ENCODE measurements at places on chromosomes 7 and 10.

- no peak for DNase-seq
These were observed 1.5 kb downstream of the TRAPPC14 start for GRCh38 chr7:100157069-100157333.

GRCh38 chr10:677038-677437, 12.4 kb downstream of the DIP2C start:
- no peak for DNase-seq

GRCh38 chr10:119020627-119020946, 8.9 kb upstream of the NANOS1 start:
- no peak for DNase-seq

GRCh38 chr7:82446897-82447296, 3.3 kb upstream of the CACNA2D1 start:
- DNase-seq: no peak

DNA sequence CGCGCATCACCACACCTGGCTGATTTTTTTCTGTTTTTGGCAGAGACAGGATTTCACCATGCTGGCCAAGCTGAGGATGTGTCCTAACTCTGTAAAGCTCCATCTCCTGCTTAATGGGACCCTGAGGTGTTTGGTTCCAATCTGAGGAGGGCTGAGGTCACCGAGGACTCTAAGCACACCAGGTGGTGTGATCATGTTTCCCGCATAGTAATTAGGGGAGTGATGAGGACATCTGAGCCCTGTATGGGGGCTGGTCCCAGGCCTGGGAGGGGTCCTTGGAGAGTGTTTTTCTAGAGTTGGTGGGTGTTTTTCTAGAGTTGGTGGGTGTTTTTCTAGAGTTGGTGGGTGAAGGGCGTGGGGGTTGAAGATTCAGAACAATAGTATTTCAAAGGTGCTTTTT, 3.0 kb upstream of the ABHD11 start:
- no peak for DNase-seq

GRCh38 chr7:12805957-12806356, 118.5 kb downstream of the ARL4A start:
- DNase-seq: peak; percentile 83

DNA sequence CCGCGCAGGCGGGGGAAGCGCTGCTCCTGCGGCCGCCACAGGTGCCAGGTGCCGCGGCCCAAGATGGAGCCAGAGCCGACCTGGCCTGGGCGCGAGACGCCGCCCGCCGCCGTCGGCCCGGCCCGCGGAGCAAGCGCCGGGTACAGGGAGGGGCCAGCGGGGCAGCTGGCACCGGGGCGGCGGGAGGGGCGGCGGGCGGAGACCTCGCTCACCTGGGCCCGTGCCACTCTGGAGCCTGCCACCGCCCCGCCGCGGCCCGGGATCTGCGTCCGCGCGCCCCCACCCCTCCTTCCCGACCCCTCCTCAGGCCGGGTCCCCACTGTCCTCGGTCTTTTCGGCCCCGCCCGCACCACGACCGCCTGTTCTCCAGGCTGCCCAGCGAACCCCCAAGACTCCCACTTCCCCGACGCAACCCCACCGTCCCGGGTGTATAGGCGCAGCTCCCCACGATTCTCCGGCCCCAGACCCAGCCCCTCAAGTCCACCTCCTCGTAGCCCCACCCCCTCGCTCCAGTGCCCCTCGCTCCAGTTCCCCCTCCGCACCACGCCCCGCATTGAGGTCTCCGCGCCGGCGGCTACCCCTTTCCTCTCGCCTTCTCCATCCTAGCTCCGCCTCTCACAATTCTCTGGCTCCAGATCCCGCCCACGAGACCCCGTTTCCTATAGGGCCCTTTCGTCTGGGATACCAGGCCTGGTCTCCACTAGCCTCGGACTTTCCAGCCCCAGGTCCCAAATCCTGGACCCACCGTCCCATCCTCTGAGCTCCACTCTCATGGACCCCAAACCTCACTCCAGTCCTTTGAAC, at the start of gene GPRIN2:
GPRIN2 (minus strand) TSS at position 144 of the 804 bp plus-strand sequence. CDS start 5,922 bp downstream, outside the sequence.
- DNase-seq: no peak

GRCh38 chr7:81769891-81770727, at the start of gene HGF:
Gene HGF, minus strand, starts transcription at chr7:81770047. Its CDS starts 76 bp downstream, at chr7:81769971.
- peak; percentile 28 for DNase-seq

- DNase-seq: no peak
These were observed 44.1 kb downstream of the SGMS1 start for GRCh38 chr10:50579491-50580261.

GRCh38 chr10:127702271-127702670, 34.7 kb upstream of the FOXI2 start:
- DNase-seq: no peak

GRCh38 chr10:20369863-20370736, 527.0 kb downstream of the NEBL start:
- DNase-seq: no peak

- DNase-seq: no peak
These were observed 938.7 kb upstream of the PHF14 start for GRCh38 chr7:10034843-10035556.

DNA sequence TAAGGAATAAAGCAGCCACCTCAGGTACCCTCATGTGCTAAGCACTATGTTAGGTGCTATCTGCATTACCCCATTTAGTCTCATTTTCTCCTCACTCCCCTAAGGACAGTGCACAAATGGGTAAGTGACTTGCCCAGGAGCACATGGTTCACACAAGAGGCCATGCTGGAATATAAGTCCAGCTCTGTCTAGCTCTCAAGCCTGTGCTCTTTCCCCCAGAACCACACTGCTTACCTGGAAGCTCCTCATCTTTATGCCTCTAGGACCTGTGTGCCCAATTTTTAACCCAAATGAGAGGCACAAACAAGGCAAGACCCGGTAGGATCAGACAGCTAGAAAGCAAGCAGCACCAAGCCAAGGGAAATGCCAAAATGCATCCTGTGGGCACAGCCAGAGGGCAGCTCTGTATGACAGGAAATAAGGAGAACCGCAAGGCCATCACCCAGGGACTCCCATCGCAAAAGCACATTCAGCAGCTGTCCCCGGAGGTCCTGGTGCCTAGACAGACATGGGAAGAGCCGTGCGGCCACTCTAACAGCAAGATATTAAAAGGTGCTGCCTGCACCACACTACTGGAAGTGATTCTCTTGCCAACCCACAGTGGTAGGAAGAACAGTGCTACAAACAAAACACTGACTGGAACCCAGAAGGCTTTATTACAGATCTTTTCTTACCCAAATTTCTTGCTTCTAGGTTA, 88.1 kb downstream of the GSAP start:
- DNase-seq: no peak

DNA sequence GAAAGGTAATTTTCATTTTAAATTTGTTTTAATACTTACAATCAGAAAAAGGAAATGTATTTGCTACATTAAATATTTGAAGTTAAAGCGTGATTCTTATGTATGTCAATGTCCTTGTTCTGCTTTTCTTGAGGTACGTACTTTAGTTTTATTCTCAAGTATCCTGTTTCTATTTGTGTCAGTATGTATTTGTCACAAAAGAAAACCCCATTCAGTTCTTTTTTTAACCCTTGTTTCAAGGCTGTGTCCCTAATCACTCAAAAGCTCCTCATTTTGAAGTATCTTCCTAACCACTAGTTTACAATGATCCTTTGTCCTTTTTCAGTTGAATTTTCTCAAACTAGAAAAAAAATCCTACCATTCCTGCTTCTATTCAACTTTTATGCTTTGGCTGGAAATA, 25.2 kb downstream of the NHLRC2 start:
- DNase-seq: no peak

- DNase-seq: no peak
These were observed 40.1 kb downstream of the ADRA2A start for GRCh38 chr10:111116762-111117445.

- DNase-seq: no peak
These were observed 14.1 kb downstream of the GLI3 start for GRCh38 chr7:42222891-42223290.

- DNase-seq: no peak
These were observed 124.2 kb downstream of the ABCA13 start for GRCh38 chr7:48295296-48295971.

- DNase-seq: no peak
These were observed 46.2 kb downstream of the CCDC71L start for GRCh38 chr7:106614751-106615150.

GRCh38 chr7:35249537-35249907, 4.4 kb downstream of the TBX20 start:
- no peak for DNase-seq

DNA sequence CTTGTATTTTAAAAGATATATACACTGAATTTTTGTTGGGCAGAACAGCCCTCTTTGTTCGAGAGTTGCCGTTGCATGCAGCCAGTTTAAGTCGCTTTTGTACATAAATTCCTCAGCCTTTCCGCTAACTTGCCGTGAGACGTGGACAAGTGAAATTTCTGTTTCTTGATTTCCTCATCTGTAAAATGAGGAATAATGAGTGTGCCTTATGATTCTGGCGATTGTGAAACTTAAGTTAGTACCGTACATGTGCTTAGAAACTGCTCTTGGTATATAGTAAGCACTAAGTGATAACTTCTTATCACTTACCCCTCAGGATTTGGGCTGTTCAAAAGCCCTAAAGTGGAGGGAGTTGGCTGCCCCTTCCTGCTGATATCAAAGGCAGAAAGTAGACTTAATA, 1.4 kb downstream of the CCNJ start:
- peak; percentile 60 for DNase-seq

GRCh38 chr10:60821656-60822055, 43.4 kb downstream of the CDK1 start:
- no peak for DNase-seq

- peak; percentile 15 for DNase-seq
These were observed 90.1 kb downstream of the EPC1 start for GRCh38 chr10:32256613-32257437.

DNA sequence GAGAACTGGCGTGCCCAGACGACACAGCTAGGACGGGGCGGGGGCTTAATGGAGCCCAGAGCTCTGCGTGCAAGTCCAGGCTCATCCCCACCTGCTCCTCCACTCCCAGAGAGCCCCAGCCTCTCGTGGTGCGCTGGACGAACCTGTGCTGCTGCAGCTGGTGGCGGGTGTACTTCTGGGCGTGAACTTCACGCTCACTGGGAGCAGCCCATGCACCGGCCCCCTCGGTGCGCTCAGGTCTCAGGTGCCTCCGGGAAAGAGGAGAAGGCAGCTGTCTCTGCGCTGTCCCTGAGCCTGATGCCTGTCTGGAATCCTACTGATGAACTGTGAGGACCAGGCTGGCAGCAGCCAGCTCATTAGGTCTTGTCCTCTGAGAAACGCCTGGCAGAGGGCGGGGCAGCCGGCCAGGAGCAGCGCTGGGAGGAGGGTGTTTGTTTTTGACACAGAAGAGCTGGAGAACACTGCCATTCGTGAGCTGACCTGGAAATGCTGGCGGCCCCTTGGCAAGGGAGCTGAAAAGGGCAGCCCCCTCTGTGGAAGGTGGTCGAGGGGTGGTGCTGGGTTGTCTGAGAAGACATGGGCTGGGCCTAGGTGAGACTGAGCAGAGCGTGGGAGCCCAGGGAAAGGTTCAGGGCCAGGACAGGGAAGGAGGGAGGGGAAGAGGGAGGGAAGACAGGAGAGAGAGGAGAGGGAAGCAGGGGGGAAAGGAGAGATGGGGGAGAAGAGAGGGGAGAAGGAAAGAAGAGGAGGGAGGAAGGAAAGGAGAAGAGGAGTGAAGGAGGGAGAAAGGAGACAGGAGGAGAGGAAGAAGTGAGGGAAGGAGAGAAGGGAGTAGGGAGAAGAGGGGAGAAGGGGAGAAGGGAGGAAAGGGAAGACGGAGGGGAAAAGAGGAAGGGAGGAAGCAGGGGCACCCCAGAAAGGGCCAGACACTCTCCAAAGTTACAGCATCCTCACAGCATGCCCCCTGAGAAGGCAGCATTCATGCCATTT, 53.5 kb upstream of the TNS3 start:
- no peak for DNase-seq

DNA sequence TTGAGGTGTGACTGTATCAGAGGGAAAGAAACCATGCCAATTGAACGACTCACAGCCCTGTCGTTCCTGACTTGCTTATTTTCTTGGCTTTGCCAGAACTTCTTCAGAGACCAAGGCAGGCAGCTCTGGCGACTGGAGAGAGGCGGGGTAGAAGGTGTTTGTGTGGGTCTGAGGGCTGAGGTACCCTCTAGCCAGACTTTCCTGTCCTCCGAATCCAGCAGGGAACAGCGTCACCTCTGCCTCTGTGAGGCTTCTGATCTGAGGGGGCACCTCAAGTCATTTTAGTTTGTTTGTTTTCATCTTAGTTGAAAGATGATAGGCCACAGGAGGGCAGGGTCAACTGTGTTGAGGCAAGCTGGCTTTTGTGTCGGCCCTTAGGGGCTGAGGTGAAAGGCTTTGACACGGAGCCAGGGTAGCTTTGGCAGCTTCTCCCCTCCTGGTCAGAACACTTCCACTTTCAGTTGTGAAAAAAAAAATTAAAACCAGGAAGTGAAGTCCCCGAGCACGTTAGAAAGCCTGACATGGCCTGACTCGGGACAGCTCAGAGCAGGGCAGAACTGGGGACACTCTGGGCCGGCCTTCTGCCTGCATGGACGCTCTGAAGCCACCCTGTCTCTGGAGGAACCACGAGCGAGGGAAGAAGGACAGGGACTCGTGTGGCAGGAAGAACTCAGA, 1.9 kb downstream of the ACSL5 start:
- peak; percentile 65 for DNase-seq

DNA sequence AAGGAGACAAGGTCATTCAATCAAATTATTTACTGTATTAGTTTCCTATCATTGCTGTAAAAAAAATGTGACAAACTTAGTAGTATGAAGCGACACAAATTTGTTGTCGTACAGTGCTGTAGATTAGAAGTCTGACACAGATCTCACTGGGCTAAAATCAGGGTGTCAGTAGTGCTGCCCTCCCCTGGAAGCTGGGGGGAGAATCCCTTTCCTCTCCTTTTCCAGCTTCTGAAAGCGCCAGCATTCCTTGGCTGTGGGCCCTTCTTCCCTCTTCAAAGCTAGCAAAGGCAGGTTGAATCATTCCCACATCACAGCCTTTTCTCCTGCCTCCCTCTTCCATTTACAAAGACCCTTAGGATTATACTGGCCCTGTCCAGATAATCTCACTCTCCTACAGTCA, 28.0 kb downstream of the VPS41 start:
- no peak for DNase-seq

GRCh38 chr7:11570205-11570604, 261.8 kb downstream of the THSD7A start:
- no peak for DNase-seq

DNA sequence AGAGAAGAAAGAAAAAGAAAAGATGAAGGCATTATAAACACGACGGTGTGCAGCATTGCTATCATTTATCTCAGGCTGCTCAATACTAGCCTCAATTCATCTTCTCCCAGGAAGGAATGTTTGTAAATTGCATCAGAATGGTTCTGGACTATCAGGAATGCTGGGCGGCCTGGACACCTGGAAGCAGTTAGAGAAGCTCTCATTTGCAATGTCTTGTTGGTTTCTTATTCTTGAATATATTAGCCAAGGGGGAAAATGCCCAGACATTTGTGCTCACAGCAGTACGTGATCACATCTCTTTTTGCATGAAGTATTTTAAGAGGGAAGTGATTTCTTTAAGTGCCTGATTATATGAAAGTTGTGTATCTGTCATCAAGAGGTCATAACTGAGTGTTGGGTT, 85.6 kb upstream of the IMMP2L start:
- DNase-seq: no peak

DNA sequence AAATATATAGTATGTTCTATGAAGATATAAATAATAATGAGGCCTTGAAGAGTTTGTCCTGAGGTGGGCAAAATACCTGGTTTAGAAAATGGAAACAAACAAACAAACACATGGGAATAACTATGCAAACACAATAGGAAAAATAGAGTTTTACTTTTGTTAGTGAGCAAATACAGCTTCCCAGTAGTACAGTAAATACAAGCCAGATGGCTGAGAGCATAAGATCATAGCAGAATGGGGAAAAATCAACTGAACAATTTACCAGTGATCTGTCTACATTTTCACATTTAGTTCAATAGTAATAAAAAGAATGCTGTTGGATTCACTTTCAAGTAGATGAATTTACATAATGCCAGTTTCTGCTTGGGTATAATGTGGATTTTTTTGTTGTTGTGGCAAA, 45.1 kb downstream of the ADD3 start:
- DNase-seq: no peak

All from HL-60 (cell line).